ENCODE measurements at places on chromosomes 4 and X. TPM values are rescaled to one million over a fixed set of nuclear protein-coding genes. Genes with fewer than 3 reads are reported as not detected.
A peak's percentile ranks its signal among the peaks of the same experiment; 100 is the strongest.

DNA sequence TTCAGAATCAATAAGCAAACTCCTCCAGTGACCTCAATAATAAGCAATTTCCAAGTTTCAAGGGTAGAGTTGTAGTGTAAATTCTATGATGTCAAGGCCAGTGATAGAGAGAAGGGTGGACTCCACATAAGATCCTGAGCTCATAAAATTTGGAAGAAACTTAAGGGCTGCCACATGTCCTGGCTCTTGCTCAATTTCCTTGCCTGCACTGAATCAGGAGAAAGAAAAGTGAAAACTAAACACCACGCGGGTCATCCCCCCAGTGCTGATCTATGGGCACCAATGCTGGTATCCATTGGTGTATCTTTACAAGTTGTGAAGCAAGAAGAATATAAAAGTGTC, 392.0 kb upstream of the INTU start:
- DNase-seq = no peak

DNA sequence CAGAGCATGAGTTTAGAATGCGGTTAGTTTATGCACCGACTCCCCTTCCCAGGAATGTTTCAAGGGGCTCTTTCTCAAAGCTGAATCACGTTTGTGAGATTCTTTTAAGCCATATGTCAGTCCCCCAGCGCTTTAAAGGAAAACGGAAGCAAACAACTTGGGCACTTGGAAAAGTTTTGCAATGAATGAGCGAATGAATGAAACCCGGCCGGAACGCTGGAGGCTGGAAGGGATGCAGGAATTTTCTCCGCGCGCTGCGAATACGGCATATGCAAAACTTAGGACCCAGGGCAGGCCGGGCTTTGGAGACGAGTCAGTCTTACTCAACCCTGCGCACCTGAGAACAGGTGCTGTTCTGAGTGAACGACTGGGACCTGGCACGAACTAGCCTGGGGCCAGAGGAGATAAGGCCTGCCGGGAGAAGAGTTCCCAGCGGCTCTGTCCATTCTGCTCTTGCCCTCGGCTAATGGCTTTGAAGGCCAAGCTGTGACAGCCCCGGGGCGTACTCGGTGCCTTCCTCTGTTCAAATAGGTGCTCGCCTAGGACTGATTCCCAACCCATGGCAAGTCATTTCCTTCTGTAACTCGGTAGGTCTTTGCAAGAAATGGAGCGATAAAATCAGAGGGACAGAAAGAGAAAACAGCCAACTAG, 743 bp upstream of the NRK start:
- no peak for DNase-seq

DNA sequence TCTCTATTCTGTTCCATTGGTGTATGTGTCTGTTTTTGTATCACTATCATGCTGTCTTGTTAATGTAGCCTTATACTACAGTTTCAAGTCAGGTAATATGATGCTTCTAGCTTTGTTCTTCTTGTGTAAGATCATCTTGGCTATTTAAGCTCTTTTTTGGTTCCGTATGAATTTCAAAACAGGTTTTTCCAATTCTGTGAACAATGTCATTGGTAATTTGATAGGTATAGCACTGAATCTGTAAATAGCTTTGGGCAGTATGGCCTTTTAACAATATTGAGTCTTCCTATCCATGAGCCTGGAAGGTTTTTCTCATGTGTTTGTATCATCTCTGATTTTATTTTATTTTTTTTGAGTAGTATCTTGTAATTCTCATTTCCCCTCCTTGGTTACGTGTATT, 94.3 kb downstream of the ANAPC10 start:
- DNase-seq = no peak

DNA sequence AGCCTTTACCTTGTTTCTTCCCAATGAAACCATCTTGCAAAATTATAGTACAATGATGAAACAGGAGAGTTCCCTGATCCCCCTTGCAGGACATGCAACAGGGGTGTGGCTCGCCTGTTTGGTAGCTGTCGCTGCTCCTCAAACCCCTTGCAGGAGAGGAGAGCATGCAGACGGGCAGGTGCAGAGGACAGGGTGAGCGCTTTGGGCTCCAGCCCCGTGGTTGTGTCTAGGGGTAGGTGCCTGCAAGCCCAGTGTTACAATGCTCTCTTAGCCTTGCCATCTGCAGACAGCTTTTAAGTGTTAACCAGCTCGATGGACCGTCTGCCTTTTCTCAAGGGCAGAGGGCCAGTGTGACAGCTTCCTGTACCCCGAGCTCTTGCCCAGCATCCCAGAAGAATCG, 102.0 kb downstream of the TAB3 start:
- peak; percentile 73 for DNase-seq

GRCh38 chrX:30690330-30690729, 37.1 kb downstream of the GK start:
- DNase-seq = no peak

- DNase-seq = no peak
Measured at GRCh38 chr4:105807496-105807895, 87.8 kb upstream of the NPNT start.

DNA sequence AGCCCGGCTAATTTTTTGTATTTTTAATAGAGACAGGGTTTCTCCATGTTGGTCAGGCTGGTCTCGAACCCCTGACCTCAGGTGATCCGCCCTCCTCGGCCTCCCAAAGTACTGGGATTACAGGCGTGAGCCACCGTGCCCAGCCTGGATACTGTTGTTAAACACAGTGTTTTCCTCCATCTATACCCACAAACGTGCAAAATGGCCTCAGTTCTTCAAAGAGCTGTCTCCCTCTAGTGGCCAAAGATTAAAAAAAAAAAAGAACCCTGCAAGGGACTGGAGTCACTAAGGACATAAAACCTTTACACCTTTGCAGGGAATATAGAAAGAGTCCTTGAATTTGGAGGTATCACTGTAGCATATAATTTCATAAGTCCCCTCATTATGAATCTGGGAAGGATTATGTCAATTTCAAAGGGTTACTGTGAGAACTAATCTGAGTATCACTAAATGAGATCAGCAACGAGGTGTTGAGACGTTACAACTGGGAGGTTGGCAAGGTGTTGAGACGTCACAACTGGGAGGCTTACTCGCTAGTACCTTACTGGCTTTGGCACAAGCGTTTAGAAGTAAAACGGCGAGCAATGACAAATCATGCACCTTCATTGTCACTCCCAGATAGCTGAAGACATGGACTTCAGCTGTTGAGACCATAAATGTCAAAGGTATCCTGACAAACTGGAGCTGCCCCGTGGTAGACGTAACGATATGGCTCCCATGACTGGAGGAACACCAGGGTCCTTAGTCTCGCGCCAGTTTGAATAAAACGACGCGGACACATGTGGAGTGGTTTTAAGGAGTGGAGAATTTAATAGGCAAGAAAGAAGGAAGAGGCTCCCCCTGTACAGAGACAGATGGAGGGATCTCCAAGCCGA, 33.4 kb upstream of the ENPP6 start:
- DNase-seq = peak; percentile 66

STOX2 gene
- total RNA-seq = 0.19 TPM

DNA sequence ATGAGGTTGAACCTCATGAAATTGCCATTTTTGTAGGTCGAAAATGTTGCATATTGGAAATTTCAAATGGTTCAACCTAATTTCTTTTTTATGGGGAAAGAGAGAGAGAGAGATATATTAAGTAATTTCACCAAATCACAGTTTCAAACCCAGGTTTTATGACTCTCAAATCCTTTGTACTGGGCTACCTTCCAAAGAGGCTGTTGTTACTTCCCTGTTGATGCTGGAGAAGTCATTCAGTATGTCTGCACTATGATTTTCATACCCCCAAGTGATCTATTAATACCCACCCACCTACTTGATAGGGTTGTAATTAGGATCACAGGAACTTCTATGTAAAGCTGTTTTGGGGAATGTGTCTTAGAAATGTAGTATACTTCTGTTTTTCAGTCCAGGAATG, 109.9 kb downstream of the ZNF330 start:
- no peak for DNase-seq

DNA sequence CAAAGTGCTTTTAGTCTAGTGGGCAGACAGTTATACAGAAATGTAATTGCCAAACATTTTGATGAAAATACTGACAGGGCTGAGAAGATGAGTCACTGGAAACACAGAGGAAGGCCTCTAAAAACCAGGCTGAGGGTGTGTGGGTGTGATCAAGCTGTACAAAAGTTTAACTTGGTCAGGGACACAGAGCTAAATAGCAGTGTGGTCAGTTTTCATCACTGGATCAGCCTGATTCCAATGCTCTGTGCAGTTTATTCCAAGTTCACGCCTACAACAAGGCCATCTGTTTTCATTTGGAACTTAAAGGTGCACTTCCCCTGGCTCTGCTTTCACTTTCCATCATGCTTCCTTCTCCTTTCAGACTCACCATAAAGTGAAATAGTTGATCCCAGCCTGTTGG, 10.6 kb downstream of the CENPVL3 start:
- DNase-seq = no peak

DNA sequence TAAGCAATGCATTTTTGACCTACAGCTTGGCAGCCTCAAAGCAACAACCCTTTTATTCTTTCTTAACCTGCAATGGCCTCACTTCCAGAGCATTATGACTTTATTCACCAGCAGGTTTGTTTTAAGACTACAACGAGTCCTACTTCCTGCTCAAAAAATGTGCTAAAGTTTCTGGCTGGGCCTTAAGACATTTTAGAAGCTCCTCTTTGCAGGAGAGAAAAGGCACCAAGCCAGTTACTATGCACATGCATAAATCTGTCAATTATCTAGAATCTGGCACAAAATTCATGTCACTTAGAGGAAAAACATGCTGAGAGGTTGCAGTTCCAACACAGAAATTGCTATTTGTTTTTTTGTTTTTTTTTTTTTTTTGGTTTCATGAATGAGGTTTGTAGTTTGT, 223.0 kb upstream of the EPHA5 start:
- DNase-seq = no peak

- DNase-seq = no peak
Measured at GRCh38 chrX:15366506-15367352, 17.5 kb downstream of the VEGFD start.

TMEM128 gene
- total RNA-seq = 25.7 TPM

DNA sequence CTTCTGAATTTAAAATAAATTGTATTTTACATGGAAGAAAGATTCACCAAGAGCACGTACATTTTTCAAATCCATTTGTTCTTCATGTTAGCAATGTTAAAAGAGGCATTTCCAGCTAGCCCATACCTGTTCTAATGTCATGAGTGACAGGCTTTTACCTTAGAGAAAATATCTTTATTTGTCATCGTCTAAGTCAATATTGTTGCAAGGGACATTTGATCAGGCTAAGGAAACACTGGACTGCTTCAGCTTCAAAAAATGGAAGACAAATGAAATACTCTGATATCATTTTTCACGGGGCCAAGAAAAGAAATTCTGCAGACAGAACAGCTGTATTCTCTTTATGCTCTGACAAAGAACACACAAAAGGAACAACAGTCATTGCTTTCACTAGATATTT, 207.7 kb downstream of the RCHY1 start:
- no peak for DNase-seq

- DNase-seq = no peak
Measured at GRCh38 chr4:85755285-85755684, 280.3 kb downstream of the ARHGAP24 start.

DNA sequence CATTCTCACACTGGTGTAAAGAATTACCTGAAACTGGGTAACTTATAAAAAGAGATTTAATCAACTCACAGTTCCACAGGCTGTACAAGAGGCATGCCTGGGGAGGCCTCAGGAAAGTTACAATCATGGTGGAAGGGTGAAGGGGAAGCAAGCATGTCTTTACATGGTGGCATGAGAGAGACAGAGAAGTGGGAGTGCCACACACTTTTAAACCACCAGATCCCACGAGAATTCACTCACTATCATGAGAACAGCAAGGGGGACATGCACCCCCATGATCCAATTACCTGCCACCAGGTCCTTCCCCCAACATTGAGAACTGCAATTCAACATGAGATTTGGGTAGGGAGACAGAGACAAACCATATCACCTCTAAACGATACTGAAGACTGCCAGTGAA, 23.0 kb downstream of the EPGN start:
- no peak for DNase-seq

TMPRSS11E gene
- not detected for total RNA-seq

CCNB3 gene
- 0.48 TPM for total RNA-seq

GRCh38 chr4:40990236-40990898, 224.0 kb downstream of the APBB2 start:
- no peak for DNase-seq

- DNase-seq = no peak
Measured at GRCh38 chrX:93580634-93581033, 92.7 kb downstream of the NAP1L3 start.

DNA sequence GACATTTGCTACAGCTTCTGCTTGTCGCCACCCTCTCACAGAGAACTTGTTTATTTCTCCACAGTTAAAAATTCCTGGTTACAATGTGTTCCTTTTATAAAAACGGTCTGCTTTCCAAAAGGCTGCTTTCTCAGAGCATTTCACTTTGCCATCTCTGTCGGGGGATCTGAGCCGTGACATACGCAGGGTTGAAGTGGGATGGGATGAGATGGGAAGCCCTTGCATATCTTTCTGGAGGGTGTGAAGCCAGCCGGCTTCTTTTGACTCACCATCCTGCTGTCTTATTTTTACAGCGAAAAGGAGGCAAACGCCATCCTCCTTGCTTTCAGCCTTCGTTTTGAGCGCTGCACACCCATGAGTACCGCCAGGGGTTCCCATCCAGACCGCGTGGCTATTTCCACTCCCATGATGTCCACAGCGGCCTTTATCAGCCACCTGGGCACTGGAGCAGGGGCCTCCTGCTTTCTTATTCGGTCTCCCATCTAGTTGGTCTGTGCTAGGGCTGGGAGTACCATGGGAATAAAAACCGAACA, 99.8 kb upstream of the GATB start:
- no peak for DNase-seq

DNA sequence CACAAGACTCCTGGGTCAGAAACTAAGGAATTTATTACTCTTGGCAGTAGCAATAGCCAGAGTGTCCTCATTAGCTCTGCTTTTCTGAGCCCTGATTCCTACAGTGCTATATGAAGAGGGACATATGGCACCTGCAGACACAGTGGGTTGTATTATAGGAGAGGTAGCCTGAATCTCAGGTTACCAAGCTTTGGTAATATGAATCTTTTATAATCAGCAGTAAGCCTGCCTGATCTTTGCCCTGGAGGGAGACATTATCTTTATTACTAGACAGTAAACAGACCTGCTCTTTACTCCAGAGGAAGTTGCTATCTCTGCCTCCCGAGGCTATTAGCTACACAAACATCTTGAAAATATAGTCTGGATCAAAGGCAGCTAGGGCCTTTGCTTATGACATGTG, 62.5 kb upstream of the HOPX start:
- DNase-seq = no peak

- no peak for DNase-seq
Measured at GRCh38 chrX:19758539-19758938, 128.9 kb downstream of the SH3KBP1 start.

GRCh38 chrX:17160975-17161374, 214.0 kb upstream of the NHS start:
- DNase-seq = no peak

GRCh38 chr4:48024522-48024921, 8.0 kb downstream of the NIPAL1 start:
- no peak for DNase-seq

CEP44 gene
- 12.0 TPM for total RNA-seq

- no peak for DNase-seq
Measured at GRCh38 chr4:38177641-38178391, 217.6 kb downstream of the PTTG2 start.
